Glomerular endothelial cell (primary cell): ENCODE measurements at places on chromosomes 16 and 17.

- no peak for DNase-seq
Measured at GRCh38 chr16:48426244-48427141, 41.3 kb upstream of the SIAH1 start.

DNA sequence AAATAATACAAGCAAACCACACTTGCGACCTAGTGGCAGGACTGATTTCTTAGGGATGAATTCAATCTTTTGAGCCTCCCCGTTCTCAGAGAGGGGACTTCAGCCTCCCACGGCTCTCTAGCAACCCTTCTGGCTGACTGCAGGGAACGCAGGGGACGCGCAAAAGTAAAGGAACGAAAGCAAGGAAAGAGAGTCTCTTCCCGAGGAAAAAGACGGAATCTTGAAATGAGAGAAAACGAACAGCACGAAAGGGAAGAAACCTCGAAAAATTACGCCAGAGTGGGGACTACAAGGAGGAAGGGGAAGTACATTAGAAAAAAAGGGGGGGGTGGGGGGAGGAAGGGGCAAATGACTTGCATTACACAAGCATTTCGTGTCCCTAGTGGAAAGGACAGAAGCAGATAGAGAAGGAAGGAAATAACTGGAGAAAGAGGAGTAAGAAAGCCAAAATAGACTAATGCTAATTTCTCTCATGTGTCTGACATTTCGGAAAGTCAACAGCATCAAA is 1.2 kb downstream of the GRB2 start:
- no peak for DNase-seq

GRCh38 chr17:54979657-54980056 is 11.1 kb downstream of the STXBP4 start:
- DNase-seq, result no peak

GRCh38 chr17:38656959-38657823 is 17.6 kb downstream of the EPOP start:
- DNase-seq, result no peak

- DNase-seq, result no peak
Measured at GRCh38 chr17:78986649-78987328, 7.1 kb upstream of the LGALS3BP start.

- DNase-seq, result no peak
Measured at GRCh38 chr17:29076722-29077121, 33.8 kb downstream of the PIPOX start.

GRCh38 chr16:30556125-30556473 is 2.1 kb downstream of the ZNF764 start:
- DNase-seq, result no peak
